ENCODE measurements at places on chromosomes 12 and 14.

DNA sequence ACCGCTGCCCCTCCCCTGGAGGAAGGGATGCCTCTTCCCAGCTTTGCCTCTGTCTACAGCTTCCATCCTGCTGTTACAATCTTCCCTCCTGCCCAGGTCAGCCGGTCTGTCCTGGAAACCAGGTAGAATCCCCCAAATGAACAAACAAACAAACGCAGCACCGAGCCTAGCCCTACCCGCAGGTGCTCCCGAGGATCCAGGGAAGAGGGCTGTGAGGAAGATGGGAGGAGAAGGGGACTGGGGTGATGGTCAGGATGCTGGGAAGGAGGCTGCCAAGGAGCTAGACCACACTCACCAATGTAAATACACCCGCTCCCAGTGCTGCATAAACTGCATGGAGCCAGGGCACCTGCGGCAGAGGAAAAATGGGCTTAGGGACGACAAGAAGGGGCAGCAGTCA lies 16.6 kb downstream of the FAIM2 start:
- no peak for DNase-seq

DNA sequence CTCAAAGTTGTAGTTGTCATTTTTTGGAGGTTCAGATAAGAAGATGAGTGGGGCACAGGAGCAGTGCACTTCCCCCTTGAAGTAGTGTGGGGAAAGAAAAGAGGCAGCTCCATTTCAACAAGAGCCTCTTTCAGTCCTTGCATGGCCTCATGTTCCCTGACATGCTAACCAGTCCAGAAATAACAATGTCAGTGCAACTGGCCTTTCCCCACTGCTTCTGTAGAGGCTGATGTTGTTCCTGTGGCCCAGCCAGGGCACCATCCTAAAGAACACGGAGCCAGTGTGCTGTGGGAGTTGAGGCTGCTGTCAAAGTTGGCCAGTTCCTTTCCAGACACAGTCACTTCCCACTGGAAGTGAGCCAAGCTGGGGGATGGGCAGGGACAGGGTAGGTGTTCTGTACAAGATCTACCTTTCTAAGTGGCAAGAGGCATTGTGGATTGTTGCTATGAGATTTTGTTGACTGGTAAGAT lies 77.7 kb upstream of the SLC38A2 start:
- DNase-seq = peak; percentile 54

DNA sequence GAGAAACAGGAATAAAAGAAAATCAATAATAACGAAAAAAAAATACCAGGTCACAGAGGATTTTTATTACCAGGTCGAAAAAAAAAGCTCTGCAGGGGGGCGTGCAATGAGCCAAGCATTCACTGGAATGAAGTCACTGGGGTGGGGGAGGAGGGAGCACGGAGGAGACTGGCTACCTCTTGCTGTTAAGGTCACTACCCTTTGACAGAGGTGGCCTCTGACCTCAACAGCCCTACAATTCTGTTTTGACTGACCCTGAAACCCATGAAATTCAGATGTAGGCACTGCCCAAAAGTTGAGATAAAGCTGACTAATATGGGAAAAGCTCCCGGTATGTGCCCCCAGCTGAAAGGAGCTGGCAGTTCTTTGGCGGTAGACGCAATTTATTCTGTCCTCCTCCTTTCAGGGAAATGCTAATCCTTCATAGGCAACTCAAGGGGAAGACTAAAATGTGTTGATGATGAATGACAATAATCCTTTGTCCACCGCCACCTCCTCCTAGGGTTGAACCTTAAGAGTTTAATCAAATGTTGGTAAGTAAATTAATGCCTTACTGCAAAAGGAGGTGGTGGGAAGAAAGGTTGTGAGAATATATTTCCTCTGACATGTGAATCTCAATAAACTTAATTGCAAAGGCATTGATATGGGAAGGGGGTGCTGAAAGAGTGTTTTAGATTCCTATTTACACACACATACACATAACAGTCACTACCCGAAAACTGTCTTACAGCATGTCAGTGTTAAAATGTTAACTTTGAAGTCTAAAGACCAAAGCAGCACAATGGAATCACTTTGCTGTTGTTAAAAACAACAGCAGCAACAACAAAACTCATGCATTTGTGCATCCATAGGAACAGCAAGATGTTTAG lies 6.3 kb upstream of the RIC8B start:
- peak; percentile 39 for DNase-seq

DNA sequence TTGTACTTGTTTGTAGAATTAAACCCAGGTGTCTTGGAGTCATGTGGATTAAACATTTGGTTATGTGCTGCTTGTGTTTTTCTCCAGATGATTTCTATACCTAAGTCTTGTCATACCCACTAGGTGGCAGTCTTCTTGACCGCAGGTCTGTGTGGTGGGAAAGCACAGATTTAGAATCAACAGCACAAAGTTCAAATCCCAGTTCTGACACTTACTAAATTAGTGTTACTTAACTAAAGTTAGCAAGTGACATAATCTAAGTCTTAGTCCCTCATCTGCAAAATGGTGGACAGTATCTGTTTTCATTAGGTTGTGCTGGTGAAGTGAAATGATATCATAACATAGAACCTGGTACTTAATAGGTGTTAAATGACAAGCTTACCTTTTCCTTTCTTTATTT lies 151.0 kb upstream of the ARHGAP5 start:
- no peak for DNase-seq

GRCh38 chr14:95953111-95953724 lies 76.6 kb downstream of the TUNAR start:
- no peak for DNase-seq

GRCh38 chr14:73758392-73759182 lies 44.4 kb upstream of the PNMA1 start:
- peak; percentile 76 for DNase-seq

DNA sequence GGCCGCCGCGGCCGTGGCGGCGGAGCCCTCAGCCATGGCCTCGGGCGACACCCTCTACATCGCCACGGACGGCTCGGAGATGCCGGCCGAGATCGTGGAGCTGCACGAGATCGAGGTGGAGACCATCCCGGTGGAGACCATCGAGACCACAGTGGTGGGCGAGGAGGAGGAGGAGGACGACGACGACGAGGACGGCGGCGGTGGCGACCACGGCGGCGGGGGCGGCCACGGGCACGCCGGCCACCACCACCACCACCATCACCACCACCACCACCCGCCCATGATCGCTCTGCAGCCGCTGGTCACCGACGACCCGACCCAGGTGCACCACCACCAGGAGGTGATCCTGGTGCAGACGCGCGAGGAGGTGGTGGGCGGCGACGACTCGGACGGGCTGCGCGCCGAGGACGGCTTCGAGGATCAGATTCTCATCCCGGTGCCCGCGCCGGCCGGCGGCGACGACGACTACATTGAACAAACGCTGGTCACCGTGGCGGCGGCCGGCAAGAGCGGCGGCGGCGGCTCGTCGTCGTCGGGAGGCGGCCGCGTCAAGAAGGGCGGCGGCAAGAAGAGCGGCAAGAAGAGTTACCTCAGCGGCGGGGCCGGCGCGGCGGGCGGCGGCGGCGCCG lies 381 bp downstream of the YY1 start:
- peak; percentile 64 for DNase-seq

GRCh38 chr12:88305254-88305890 lies 163.3 kb downstream of the TMTC3 start:
- no peak for DNase-seq

- no peak for DNase-seq
Measured at GRCh38 chr12:110039085-110039807, 9.1 kb downstream of the C12orf76 start.

GRCh38 chr14:105305345-105305744 lies 4.5 kb upstream of the BRF1 start:
- DNase-seq = no peak

- no peak for DNase-seq
Measured at GRCh38 chr12:130695061-130695460, 21.0 kb downstream of the RIMBP2 start.

GRCh38 chr12:32437095-32437515 lies 37.7 kb downstream of the FGD4 start:
- DNase-seq = no peak

DNA sequence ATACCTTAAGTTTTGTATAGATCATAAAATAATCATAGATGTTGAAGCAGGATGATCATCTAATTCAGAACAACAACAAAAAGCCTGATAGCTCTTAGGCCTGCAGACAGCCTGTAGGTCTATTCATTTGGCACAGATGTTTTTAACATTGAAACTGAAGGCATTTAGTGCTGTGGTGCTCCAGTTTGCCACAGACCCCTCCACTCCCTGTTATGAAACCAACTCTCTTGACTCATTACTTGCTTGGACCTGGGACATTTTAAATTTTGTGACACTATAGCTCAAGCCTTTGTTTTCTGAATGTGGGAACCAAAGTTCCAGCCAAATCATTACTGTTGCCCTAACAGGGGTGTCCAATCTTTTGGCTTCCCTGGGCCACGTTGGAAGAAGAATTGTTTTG lies 9.1 kb downstream of the PRKCH start:
- no peak for DNase-seq

GRCh38 chr14:79820866-79821535 lies 390.3 kb downstream of the DIO2 start:
- DNase-seq = no peak

DNA sequence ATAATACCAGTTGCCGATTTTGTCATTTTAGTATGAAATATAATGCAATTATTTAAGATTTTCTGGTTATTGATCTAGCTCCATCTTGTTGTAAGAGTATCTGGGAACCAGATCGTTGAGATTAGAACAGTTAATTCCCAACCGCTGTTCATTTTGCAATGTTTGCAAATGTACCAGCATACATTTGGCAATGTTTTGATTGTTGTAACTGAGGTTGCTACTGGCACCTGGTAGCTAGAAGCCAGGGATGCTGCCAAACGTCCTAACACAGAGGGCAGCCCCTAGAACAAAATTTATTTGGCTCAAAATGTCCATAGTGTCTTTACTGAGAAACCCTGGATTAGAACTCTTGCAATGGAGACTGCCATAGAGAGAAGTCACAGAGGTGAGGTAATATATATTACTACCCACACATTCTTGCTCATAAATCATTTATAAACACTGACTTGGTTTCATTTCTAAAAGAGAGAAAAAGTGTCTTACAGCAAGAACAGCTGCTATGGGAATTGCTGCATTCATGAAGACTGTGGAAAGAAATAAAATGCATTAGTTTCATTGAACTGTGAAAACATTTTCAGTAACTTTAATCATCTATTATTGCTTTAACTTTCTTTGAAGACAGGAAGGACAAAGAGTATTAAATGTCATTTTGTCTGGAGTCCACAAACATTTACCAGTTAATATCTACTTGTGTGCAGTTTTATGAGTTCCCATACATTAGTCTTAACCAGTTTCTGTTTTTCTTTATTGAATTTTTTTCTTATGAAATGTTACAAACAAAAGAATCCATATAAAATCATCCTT lies 46.2 kb downstream of the ABCC9 start:
- DNase-seq = no peak
